ENCODE measurements at places on chromosomes 2 and 18. TPM values are rescaled to one million over a fixed set of nuclear protein-coding genes. Genes with fewer than 3 reads are reported as not detected.

DNA sequence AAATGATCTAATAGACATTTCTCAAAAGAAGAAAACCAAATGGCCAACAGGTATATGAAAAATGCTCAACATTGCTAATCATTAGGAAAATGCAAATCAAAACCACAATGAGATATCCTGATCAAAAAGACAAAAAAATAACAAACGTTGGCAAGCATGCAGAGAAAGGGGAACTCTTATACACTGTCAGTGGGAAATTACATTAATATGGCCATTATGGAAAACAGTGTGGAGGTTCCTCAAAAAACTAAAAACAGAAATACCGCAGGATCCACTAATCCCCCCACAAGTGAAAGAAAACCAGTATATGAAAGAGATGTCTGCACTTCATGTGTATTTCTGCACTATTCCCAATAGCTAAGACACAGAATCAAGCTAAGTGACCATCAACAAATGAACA is 57.7 kb upstream of the CTIF start:
- H3K27ac ChIP-seq = no peak overlapping the region
- DNase-seq = no peak
- H3K36me3 ChIP-seq = 0 out of 2 replicates have a peak, but pooled peaks cover 8% of the 10 kb centered on the region
- no peak overlapping the region for H3K4me3 ChIP-seq

GRCh38 chr2:221216636-221217035 is 355.5 kb downstream of the EPHA4 start:
- H3K4me3 ChIP-seq = no peak overlapping the region
- DNase-seq = no peak
- no peaks in the 10 kb centered on the region for H3K36me3 ChIP-seq
- no peak overlapping the region for H3K27ac ChIP-seq
- no peaks in the 10 kb centered on the region for H3K4me1 ChIP-seq

DNA sequence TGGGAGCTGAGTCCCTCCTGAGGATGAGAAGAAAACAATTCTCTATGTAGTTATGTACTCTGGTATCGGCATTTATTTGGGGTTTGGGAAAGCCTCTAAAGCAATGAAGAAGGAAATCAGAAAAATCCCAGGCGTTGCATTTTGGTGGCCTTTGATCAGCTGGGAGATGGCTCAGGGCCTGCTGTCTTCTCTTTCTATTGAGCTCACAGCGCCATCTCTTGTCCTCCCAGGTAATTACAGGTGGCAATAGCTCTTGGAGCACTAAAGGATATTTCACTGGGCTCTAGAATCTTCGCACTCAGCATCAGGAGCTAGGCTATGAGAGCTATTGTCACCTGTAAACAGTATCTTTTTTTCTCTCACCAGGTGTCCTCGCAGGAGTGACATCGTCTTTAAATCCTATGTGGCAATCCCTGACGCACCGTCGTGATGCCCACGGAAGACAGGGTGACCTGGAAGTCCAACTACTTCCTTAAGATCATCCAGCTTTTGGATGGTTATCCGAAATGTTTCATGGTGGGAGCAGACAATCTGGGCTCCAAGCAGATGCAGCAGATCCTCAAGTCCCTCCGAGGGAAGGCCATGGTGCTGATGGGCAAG is 76.1 kb upstream of the PMAIP1 start:
- H3K27ac ChIP-seq = peak overlapping the region; percentile 82
- H3K4me3 ChIP-seq = peak overlapping the region; percentile 54
- no peaks in the 10 kb centered on the region for H3K36me3 ChIP-seq
- H3K27me3 ChIP-seq = no peaks in the 10 kb centered on the region

GRCh38 chr2:8652774-8653426 is 29.0 kb upstream of the ID2 start:
- H3K36me3 ChIP-seq = no peaks in the 10 kb centered on the region
- DNase-seq = no peak
- no peak overlapping the region for H3K4me3 ChIP-seq

GRCh38 chr18:70005580-70005979 is 57.9 kb upstream of the CD226 start:
- H3K27ac ChIP-seq = no peak overlapping the region
- H3K27me3 ChIP-seq = no peaks in the 10 kb centered on the region
- no peak for DNase-seq
- H3K4me1 ChIP-seq = peaks cover 17% of the 10 kb centered on the region
- H3K36me3 ChIP-seq = peaks cover 23% of the 10 kb centered on the region

- H3K27me3 ChIP-seq = peaks cover 5% of the 10 kb centered on the region
- H3K4me3 ChIP-seq = peak overlapping the region; percentile 98
- peak overlapping the region; percentile 94 for H3K27ac ChIP-seq
These were observed 411 bp downstream of the NARS1 start for GRCh38 chr18:57621246-57621604.

GRCh38 chr2:11499081-11499743 is 33.3 kb upstream of the E2F6 start:
- peaks cover 19% of the 10 kb centered on the region for H3K4me1 ChIP-seq
- no peak overlapping the region for H3K27ac ChIP-seq
- H3K4me3 ChIP-seq = no peak overlapping the region
- H3K36me3 ChIP-seq = no peaks in the 10 kb centered on the region

GRCh38 chr2:162166174-162166573 is 14.1 kb upstream of the GCG start:
- no peak for DNase-seq
- peaks cover 25% of the 10 kb centered on the region for H3K4me1 ChIP-seq
- no peaks in the 10 kb centered on the region for H3K27me3 ChIP-seq
- H3K36me3 ChIP-seq = peaks cover 15% of the 10 kb centered on the region
- H3K4me3 ChIP-seq = no peak overlapping the region

GRCh38 chr2:38037757-38038621 is 38.0 kb downstream of the CYP1B1 start:
- H3K4me1 ChIP-seq = 0 out of 2 replicates have a peak, but pooled peaks cover 4% of the 10 kb centered on the region
- H3K4me3 ChIP-seq = peak overlapping the region; percentile 1
- H3K36me3 ChIP-seq = no peaks in the 10 kb centered on the region
- peaks cover 47% of the 10 kb centered on the region for H3K27me3 ChIP-seq
- DNase-seq = no peak

- H3K4me3 ChIP-seq = no peak overlapping the region
- no peaks in the 10 kb centered on the region for H3K4me1 ChIP-seq
- DNase-seq = no peak
- H3K27me3 ChIP-seq = 0 out of 2 replicates have a peak, but pooled peaks cover 1% of the 10 kb centered on the region
These were observed 350.7 kb upstream of the SPRED2 start for GRCh38 chr2:65782996-65783650.

Gene CCDC85A
- 25.7 TPM for total RNA-seq

Gene ECEL1
- not detected for total RNA-seq

Gene ALPP
- not detected for total RNA-seq

Gene HS6ST1
- 22.1 TPM for total RNA-seq
